ENCODE measurements at places on chromosomes 3 and 15.

DNA sequence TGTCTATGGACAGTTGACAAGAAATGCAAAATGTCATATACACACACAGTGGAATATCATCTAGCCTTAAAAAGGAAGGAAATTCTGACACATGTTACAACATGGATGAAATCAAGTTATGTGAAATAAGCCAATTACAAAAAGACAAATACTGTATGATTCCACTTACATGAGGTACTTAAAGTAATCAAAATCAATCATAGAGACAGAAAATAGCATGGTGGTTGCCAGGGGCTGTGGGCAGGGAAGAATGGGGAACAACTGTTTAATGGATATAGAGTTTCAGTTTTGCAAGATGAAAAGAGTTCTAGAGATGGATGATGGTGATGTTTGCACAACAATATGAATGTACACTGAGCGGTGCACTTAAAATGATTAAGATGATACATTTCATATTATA, 613.8 kb upstream of the ZNF385D start:
- no peak for DNase-seq

DNA sequence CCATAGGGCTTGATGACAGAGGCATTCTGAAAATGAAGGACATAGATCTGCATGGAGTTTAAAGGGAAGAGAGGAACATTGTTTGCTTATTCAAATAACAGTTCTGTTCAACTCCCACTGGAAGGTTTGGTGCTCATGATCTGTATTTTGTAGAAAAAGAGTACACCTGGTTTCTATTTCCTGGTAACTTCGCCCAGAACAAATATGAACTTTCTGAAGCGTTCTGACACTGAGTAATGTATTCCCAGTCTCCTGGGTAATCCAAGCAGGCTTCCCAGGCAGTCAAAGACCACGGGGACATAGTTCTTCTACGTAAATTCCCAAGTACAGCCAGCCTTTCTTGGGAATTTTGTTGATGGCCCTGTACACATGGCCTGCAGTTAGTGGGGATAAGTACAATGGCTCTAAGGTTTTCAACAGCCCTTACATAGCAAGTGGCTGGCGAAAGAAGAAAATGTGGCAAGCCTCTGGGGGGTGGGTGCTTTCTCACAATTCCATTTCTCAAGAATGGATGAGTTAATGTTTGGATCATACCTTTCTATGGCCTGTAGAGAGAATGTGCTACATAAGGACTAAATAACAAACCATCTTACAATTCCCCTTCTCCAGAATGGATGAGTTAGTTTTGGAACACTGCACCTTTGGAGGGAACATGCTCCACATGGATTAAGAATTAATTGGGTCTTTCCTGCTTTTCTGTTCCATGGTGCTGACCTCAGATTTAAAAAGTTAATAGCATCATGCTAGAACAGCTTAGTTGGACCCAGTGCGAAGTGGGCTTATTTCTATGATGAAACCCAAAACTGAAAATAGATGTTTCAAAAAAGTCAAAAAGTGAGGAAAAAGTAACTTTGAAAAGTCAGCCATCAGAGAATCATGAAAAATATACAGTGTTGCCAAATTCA, 52.7 kb downstream of the COL6A6 start:
- no peak for DNase-seq

GRCh38 chr15:85756411-85757072, 38.2 kb downstream of the KLHL25 start:
- no peak for DNase-seq

DNA sequence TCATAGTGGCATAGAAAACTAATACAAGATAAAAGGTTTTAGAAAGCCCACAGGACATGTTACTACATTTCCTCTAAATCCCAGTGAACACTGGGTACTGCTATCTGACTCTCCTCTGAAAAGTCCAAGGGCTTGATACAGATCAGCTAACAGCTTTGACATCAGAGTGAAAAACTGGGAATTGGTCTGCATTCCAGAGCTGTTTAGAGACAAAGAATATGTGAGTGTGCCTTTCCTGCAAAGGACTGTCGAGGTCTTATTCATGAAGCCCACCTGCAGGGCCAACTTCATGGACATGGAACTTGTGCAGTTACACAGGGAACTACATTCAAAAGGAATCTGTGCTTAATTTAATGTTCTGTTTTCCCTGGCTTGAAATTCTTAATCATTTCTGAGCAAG, 5.2 kb upstream of the TMCO5A start:
- DNase-seq, result no peak

DNA sequence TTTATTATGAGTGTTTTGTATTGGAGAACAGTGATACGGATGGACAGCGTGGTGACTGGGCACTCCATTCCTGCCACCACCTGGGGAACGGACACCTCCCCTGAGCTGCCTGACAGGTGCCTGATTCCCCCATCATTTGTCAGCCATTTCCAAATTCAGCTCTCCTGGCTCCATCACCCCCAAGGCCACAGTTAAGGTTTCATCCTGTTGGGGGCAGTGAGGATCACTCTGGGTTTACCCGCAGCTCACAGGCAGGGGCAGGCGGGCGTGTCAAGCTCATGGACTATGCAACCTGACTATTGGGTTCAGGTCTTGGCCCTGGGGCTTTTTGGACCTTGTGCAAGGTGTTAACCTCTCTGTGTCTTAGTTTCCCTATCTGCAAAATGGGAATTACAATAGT, 76.3 kb downstream of the RAB11A start:
- DNase-seq, result no peak
